ENCODE measurements at places on chromosomes 4 and X.

DNA sequence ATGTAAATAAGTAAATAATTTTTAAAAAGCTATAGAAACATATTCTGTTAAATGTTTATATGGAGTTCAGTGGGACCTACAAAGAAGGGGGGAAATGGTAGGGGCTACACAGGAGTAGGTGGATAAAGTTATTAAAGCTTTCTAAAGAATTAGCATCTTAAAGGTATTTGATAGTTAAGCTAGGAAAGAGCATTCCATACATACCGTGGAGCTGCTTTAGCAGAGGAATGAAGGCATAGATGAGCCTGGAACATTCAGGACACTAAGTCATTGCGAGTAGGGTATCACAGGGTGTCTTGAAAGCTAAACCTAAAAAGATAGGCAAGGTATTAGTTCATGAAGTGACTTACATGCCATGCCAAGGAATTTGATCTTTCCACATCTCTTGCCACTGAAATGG, 60.4 kb downstream of the SLC10A6 start:
- no peak for DNase-seq

- no peak for DNase-seq
Observed at GRCh38 chrX:21741869-21742701, 15.8 kb downstream of the SMPX start.

DNA sequence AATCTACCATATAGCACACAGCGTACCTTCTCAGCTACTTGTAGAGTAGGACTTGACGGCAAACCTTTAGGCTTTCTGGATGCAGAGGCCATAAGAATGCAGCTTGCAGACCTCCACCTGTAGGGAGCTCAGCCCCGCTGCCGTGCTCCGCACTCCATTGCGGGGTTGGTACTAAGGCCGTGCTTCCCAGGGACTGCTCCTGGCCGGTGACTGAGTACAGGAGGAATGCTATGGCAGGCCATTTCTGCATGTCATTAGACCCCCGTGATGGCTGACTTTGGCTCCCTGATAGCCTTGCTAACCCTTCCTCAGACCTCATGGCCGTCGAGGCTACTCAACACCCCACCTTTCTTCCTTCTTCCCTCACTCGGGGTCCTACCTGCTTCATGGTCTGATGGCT, 26.4 kb downstream of the TIGD2 start:
- DNase-seq: no peak

- DNase-seq: no peak
Observed at GRCh38 chr4:147651563-147651962, 32.4 kb downstream of the PRMT9 start.

GRCh38 chrX:147953976-147954375, 27.2 kb upstream of the FMR1NB start:
- DNase-seq: no peak

DNA sequence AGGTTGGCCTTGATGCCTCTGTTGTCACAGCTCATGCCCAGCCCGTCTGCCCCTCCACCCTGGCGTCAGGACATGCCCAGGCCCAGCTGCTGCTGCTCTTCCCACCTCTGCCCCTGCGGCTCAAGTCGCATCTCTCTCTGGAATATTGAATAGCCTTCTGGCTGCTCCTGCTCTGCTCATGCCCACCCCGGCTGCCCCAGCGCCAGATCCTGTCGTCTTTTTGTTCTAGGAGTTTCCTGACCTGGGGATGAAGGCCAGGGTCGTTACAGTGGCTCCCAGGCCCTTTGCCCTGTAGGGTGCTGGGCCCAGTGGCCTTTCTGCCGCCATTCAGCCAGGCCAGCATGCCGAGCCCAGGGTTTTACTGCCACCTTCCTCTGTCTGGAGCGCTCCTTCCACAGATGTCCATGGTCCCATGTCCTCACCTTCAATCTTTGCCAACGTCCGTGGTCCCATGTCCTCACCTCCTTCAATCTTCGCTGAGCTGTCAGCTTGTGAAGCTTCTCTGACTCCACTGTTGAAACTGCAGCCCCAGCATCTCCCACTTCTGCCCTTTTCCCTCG, 9.7 kb downstream of the MAEA start:
- DNase-seq: no peak

- peak; percentile 90 for DNase-seq
Observed at GRCh38 chrX:134631426-134632346, 26.6 kb downstream of the PLAC1 start.
